Putamen (tissue), 1 donor: ENCODE measurements at places on chromosomes 7 and 10.
A peak's percentile ranks its signal among the peaks of the same experiment; 100 is the strongest.

DNA sequence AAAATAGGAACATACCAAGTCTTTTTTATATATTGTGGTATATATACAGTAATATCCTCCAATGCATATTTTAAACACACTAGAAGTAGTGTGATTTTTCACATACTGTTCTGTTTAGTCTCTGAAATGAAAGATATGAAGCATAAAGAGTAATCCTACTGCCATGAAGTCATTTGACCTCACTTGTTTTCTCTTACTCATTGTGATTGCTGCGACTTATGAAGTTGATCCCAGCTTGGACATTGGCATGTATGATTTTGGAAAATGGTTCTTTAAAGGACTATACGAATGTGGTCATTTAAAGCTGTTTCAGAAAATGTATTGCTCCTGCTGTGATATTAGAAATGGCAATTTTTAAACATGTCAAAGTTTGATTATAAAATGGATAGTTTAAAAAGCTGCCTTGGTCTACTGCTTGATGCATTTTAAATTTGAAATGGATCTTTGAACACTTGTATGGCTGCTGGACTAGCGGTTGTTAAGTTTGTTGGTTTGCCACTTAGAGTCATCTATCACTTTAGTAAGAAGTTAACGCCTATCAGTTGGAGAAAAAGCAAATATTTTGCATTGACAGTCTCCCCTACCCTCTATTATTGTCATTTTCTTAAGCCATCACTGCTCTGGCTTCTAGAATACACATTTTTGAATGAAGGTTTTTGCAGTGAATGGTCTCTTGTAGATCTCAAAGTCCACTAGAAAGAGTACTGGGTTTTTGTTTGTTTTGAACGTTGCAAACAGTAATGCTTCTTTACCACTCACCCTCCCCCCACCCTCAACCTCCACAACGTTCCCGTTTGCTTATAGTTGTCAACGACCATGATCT, 881 bp upstream of the PCGF5 start:
- DNase-seq: no peak

DNA sequence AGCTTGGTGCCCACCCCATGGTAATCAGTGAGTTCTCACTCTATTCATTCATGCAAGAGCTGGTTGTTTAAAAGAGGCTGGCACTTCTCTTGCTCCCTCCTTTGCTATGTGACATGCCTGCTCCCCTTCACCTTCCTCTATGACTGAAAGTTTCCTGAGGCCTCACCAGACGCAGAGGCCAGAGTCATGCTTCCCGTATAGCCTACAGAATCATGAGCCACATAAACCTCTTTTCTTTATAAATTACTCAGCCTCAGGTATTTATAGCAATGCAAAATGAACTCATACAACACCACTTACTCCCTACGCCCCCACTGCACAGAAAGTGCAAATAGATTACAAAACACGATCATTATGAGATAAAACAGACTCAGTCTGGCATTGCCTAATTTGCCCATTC, 39.0 kb downstream of the SEC61G start:
- DNase-seq: no peak

GRCh38 chr10:112202076-112202475, 18.5 kb upstream of the GPAM start:
- no peak for DNase-seq

GRCh38 chr7:79828866-79829265, 305.8 kb upstream of the GNAI1 start:
- no peak for DNase-seq

GRCh38 chr10:614790-615582, 74.5 kb downstream of the DIP2C start:
- DNase-seq: peak; percentile 93

GRCh38 chr10:11906714-11907113, 83.6 kb downstream of the PROSER2 start:
- DNase-seq: no peak
